ENCODE measurements at places on chromosomes 2 and 18. TPM values are rescaled to one million over a fixed set of nuclear protein-coding genes. Genes with fewer than 3 reads are reported as not detected.

RAPH1 gene
- polyA plus RNA-seq, result 1.5 TPM

SERPINB11 gene
- polyA plus RNA-seq, result not detected

SLC5A7 gene
- polyA plus RNA-seq, result not detected

SRSF7 gene
- 231 TPM for polyA plus RNA-seq

ANKRD36C gene
- 0.68 TPM for polyA plus RNA-seq

CPO gene
- not detected for polyA plus RNA-seq

TMEM163 gene
- polyA plus RNA-seq, result not detected

INO80B gene
- polyA plus RNA-seq, result 50.7 TPM

CFAP221 gene
- polyA plus RNA-seq, result not detected

POTEF gene
- polyA plus RNA-seq, result not detected

C2orf80 gene
- not detected for polyA plus RNA-seq

FRZB gene
- polyA plus RNA-seq, result not detected

IMMT gene
- polyA plus RNA-seq, result 79.4 TPM

KCNJ13 gene
- polyA plus RNA-seq, result not detected

ADCYAP1 gene
- polyA plus RNA-seq, result not detected

FER1L5 gene
- polyA plus RNA-seq, result 0.04 TPM

NR4A2 gene
- 0.30 TPM for polyA plus RNA-seq

ZNF638 gene
- 42.2 TPM for polyA plus RNA-seq

SKA1 gene
- polyA plus RNA-seq, result 16.5 TPM

NPAS2 gene
- polyA plus RNA-seq, result 11.2 TPM

Measured in foreskin keratinocyte (primary cell).